Posterior vena cava (tissue), 2 donors: ENCODE measurements at places on chromosomes 3 and 15.

DNA sequence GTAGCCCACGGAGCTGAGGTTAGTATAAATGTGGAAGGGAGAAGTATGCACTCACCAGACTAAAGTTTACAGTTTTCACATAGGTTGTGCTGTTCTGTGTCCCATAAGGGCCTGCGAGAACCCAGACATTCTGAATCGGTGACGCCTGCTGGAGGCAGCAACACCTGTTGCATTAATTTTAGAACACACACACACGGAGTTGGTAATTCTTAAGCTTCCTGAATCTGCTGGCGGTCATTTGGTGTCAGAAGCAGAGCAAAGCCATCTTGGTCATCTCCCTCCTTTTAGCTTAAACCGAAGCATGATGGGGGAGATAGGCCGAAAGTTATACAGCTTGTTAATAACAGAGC, 41.1 kb upstream of the AP3B2 start:
- DNase-seq, result no peak

- no peak for DNase-seq
These were observed 33.8 kb upstream of the ACP3 start for GRCh38 chr3:132283440-132283839.

GRCh38 chr15:71057143-71057542, 58.1 kb upstream of the THSD4 start:
- no peak for DNase-seq

DNA sequence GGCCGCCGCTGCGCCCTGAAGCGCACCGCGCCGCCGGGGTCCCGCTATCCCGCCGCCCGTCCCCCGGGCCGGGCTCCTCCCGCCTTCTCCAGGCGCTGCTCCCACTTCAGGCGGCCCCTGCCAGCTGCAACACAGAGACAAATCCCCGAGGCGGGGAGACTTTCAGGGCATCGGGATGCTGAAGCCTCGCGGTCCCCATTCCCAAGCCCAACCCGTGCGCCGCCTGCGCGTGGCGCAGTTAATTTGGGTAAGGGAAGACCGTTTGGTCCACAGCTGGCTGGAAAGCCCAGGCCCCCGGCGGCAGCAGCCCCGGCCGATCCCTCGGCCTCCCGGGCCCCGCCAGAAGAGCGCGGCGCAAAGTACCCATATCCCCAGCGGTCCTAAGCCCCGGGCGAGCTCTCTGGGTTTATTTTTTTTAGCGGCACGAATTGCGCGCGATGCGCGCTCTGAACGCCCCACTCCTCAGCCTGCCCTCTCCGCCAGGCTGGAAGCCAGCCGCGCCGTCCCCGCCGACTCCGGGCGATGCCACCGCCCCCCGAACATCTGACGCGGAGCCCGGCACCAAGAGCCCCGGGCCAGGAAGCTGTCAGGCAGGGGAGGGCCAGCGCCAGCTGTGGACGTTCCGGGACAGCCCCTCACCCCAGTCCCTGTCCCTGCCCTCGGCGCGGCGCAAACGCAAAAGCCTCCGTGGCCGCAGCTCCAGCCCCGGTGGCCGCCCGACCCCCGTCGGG, 517 bp downstream of the FBN1 start:
- DNase-seq, result peak; percentile 90

DNA sequence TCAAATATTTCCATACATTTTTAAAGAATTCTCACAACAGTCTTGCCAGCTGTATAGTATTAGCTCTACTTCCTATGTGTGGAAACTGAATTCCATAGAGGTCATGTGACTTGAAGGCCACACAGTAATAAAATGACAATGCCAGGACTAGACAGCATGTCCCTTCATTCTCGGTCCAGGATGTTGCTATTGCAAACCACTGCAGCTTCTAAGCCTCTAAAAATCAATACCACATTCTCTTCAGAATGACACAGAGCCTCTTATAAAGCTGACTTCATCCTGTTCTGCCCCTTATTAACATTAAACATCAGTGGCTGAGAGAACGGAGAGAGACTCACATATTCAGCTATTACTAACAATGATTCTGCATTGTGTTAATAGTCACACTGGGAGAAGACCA, 240.3 kb upstream of the PEX5L start:
- DNase-seq, result no peak

GRCh38 chr15:68425428-68426060, 6.4 kb downstream of the ITGA11 start:
- peak; percentile 62 for DNase-seq

DNA sequence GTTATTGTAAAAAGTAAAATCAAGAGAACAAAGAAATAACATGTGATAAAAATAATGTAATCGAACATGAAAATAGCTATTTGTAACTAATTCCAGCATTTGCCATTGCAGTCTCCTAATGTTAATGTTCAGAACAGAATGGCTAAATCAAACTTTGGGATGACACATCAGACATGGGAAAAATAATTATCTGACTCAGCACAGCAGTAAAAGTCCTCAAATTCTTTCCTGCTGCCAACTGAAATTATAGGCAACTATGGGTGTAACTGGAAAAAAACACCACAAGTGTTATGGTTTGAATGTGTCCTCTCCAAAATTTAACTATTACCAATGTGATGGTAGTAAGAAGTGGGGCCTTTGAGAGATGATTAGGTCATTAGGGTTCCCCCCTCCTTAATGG, 446.7 kb downstream of the C3orf38 start:
- no peak for DNase-seq

- no peak for DNase-seq
These were observed 179.9 kb upstream of the THBS1 start for GRCh38 chr15:39400821-39401550.

- no peak for DNase-seq
These were observed 755 bp downstream of the PTPN9 start for GRCh38 chr15:75578173-75578947.

DNA sequence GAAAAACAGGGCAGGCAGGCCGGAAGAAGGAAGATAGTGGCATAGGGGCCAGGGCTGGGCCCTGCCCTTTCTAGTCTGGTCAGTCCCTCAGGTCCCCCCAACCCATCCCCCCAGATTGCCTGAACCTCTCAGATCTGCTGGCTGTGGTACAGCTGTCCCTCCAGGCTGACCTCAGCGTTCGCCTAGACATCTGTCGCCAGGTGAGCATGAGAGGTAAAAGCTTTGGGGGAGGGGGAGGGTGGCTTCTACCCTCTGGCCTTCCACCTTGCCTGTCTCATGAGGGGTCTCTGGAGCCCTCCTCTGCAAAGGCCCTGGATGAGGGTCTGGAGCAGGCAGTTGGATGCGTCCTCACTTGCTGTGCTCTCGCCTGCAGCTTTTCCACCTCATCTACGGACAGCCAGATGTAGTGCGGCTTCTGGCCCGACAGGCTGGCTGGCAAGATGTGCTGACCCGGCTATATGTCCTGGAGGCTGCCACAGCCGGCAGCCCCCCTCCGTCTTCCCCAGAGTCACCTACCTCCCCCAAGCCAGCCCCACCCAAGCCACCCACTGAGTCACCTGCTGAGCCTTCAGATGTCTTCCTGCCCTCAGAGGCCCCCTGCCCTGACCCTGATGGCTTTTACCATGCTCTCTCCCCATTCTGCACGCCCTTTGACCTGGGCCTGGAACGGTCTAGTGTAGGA, 20.2 kb downstream of the NBEAL2 start:
- DNase-seq, result peak; percentile 73

GRCh38 chr15:96924570-96924969, 594.1 kb downstream of the NR2F2 start:
- DNase-seq, result no peak

DNA sequence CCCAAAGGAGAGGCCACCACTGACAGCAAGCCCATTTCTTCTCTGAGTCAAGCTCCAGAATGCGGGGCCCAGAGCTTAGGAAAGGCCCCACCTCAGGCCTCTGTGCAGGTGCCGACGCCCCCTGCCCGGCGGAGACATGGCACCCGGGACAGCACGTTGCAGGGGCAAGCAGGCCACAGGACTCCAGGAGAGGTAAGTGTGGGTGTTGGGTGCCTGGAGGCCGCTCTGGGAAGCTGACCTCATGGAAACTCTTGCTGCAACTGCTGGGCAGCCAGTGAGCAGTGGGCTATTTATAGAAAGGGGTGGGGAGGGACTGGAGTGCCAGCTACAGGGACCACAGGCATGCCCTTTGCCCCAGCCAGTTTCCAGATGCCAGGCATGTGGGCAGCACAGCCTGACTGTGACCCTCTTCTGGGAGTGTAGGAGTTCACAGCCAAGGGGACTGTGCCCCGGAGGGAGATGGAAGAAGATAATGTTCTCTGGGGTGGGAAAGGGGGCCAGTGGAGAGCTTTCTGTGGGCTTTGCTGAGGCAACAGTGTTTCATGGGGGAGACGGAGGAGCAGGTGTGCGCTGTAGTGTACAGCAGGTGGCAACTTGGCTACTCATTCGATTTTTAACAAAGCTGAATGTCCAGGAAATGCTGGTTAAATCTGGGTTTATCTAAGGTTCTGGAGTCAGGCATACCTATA, 23.7 kb downstream of the ALPK3 start:
- DNase-seq, result no peak

- no peak for DNase-seq
These were observed 349.9 kb downstream of the ZBBX start for GRCh38 chr3:167030082-167030725.

DNA sequence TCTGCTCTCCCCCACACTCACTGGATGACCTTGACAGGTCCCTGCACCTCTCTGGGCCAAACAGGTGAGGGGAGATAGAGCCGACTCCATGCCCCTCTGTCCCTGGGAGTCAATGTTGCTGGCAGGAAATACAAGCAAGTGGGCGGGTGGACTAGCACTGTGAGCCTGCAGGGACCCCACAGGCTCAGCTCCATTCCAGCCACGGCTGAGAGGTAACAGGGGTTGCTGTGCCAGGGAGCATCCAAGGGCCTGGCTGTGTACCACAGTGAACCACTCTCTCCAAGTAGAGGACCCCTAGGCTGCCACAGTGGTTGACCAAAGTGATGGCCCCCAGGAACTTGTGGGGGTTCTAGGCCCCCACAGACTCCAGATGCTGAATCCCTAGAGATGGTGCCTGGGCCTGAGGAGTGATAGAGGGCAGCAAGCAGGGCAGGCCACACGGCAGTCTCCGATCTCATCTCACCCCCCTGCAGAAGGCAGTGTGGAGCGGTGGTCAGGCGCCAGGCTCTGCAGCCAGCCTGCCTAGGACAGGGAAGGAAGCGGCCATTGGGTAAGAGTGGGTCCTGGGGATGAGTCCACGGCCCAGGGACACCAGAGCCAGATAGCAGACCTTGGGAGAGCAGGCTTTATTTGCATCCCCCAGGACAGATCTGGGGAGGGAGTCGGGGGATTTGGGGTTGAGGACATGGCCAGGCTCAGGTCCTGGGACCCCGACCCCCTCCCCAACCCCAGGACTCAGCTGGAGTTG, 3.2 kb downstream of the TNNC1 start:
- no peak for DNase-seq

DNA sequence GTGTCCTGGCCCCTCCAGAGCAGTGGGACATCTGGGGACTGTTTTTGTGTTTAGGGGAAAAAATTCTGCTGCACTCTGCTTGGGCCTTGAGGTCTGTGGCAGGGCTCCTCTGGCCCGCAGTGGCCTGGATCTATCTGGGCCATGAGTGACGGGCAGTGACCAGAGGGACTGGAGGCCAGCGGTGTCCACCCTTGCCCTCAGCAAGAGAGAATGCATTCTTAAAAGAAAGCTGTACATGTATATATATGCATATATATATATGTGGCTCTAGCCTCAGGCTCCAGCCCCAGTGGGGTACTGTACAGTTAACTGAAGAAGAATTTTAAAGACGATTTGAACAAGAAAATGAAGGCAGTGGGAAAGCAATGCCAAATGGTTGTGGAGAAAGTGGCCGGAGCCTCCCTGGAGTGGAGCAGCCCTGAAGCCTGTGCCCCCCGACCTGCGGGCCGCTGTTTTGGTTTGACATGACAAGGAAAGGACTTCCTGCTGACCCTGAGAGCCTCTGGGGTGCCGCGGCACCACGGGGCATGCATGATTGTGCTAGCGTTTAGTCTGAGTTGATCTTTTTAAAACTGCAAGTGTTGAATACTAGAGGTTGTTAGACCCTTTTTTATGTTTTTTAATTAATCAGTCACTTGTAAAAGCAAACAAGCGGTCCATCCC, 52.2 kb downstream of the PLXNA1 start:
- peak; percentile 73 for DNase-seq

DNA sequence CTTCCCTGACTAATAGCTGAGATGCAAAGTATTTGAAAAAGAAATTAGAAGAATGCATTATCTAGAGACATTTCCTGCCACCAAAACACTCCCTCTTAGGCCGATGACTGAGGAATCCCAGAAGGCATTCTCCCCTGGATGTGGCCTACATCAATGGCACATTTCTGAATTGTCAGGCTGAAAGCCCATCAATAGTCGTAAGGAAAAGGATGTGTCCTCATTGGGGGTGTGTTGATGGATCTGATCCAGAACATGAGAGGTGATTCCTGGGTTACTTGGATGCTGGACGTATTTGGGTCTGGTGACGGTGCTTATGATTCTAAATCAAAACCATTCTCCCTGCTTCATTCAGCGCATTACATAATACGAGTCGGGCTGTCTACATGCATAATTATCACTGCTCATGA, 216.9 kb upstream of the CDIN1 start:
- no peak for DNase-seq

GRCh38 chr3:148657470-148657869, 40.2 kb upstream of the AGTR1 start:
- DNase-seq, result no peak

DNA sequence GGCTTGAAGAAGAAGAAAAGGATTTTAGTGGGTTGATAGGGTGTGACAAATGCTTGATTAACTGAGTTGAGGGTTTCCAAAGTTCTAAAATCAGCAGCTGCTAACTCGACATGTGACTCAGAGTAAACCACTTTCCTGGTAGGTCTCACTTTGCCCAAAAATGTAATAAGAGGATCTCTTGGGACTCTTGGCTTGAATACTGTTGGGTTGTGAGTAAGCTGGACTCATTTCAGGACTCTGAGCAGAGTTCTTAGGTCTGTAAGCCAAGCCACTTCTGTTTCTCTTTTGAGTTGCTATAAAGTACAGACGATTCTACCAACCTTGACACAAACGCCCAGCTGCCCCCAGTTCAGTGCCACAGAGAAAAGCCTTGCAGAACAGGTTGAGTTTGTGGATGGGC, 241.1 kb downstream of the ZNF621 start:
- no peak for DNase-seq

DNA sequence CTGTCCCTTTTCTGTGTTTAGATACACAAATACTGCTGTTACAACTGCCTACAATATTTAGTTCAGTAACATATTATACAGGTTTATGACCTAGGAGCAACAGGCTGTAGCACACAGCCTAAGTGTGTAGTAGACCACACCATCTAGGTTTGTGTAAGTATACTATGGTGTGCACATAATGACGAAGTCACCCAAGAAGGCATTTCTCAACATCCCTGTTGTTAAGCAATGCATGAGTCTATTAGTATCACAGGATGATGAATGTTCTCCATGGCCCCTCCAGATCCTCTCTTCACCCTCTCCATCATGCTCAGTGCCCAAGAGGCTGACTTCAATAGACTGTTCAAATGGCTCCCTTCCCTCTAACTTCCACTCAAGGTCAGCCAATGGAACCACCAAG, 14.6 kb upstream of the SEC62 start:
- DNase-seq, result no peak

DNA sequence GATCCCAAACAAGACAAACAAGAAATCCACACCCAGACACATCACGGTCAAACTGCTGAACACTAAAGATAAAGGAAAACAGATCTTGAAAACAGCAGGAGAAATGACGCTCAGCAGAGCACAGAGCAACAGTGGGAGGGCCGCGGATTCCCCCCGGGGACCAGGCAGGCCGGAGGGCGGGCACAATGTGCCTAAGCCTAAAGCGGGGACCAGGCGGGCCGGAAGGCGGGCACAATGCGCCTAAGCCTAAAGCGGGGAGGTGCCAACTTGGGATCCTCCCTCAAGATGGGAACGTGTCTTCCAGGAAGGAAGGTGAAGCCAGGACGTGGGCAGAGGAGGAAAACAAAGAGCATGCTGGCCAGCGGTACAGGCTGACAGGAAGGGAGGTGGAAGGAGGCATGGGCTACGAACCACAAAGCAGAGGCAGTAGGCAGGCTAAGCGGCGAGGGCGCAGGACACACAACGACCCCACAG, 31.1 kb downstream of the CYFIP1 start:
- DNase-seq, result peak; percentile 94
